ENCODE measurements at places on chromosomes 12 and 14. TPM values are rescaled to one million over a fixed set of nuclear protein-coding genes. Genes with fewer than 3 reads are reported as not detected.
A peak's percentile ranks its signal among the peaks of the same experiment; 100 is the strongest.

GRCh38 chr12:5807090-5807414, 138.0 kb downstream of the ANO2 start:
- DNase-seq = no peak

DNA sequence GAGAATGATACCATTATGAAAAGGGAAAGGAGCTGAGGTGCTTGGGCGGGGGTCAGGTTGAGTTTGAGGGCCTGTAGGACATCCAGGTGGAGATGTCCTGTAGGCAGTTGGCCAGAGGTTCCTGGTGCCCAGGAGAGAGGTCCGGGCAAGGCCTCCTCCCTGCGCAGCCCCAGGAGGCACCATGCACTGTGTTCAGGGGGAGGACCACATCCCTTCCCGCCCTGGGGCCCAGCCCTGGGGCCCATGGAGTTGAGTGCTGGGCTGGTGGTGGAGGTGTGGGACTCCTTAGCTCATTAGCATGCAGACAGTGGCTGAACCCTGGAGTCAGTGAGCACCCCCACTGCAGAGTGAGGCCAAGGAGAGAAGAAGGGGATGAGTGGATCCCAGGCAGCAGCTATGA, 5.7 kb upstream of the FAIM2 start:
- DNase-seq = no peak

GRCh38 chr12:14957551-14958168, 3.7 kb downstream of the ARHGDIB start:
- DNase-seq = no peak

DNA sequence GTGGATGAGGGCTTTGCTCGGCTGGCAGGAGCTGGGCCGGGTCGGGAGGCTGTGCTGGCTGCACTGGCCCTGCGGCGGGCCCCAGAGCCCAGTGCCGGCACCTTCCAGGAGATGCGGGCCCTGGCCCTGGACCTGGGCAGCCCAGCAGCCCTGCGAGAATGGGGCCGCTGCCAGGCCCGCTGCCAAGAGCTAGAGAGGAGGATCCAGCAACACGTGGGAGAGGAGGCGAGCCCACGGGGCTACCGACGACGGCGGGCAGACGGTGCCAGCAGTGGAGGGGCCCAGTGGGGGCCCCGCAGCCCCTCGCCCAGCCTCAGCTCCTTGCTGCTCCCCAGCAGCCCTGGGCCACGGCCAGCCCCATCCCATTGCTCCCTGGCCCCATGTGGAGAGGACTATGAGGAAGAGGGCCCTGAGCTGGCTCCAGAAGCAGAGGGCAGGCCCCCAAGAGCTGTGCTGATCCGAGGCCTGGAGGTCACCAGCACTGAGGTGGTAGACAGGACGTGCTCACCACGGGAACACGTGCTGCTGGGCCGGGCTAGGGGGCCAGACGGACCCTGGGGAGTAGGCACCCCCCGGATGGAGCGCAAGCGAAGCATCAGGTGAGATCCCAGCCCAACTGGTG, 11.5 kb downstream of the ARHGEF40 start:
- no peak for DNase-seq

GRCh38 chr12:29211696-29212095, 62.6 kb downstream of the FAR2 start:
- no peak for DNase-seq

DNA sequence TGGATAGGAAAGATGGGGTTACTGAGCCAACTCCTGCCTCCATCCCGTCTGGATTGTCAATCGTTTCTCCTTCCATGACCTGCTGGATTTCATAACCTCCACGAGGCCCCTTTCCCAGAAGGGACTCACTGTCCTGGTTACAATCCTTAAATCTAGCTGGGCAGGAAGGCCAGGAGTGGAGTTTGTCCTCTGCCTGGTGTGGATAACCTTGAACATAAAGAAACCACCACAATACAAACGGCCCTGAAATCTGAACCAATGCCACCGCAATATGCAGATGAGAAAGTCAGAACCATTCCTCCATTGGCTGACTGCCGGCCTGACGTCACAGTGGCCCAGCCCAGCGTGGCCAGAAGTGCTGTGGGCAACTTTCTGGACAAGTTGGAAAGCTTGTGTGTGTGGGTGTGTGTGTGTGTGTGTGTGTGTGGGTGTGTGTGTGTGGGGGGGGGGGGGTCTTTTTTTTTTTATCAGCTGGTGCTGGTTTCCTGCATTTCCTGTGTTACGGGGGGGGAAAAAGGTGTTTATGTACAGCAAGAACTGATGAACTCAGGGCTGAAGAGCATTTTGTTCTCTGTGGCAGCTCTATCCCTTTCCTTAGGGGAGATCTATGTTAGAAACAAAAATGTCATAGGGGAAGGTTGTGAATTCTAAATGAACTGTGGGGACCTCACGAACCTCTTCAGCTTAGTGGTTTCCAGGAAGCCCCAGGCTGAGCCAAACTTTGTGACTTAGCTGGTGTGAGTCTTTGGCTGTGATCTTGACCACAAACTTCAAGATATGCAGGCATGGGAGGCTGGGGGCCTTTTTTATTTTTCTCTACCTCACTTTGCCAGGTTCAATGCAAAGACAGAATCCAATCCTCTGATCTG, 81.6 kb upstream of the MED13L start:
- DNase-seq = peak; percentile 95

DNA sequence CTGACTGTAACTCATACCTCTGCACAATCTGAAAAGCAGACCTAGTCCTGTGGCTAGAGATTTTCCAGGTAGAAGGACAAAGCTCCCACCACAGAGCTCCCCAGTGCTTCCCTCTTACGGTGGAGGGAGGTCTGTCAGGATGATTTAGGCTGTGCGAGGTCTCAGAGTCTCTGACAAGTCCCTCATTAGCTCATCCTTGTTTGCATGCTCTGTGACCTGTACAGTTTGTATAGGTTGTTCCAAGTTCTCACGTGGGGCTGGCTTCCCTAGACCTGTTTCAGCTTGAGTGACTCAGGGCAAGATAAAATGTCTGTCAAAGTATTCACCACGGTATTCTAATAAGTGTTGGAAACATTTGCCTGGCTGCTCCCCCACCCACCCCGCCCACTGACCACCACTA, 34.8 kb downstream of the ASCL1 start:
- no peak for DNase-seq

DNA sequence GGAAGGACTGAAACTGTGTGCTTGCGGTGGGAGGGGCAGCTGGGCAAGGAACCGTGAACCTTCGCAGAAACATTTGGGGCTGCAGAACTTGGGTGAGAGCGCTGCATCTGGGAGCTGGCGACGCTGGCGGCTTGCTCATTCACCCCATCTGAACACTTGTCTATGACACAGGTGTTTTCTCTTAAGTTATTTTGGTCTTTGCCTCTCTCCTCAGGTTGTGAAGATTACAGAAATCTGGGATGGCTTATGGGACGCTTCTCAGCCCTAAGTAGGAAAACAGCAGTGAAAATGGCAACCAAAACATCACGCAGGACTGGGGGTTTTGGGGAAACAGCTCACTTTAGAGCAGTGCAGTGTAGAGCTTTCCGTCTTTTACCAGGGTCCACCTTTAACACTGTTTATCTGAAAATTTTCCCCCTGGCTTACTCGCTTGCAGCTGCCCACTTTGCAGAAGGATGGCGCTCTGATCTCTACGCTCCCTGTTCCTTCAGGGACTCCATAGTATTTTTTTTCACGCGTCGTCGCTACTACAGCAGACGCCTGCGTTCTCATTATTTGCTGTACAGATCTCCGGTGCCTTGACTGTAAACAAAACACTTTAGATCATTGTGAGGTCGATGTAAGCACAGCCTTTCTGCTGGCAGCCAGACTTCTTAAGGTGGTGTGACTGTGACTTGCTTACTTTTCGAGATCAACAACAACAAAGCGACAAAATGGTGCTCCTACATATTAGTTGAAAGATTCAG, 2.7 kb upstream of the CDKN1B start:
- peak; percentile 78 for DNase-seq

DNA sequence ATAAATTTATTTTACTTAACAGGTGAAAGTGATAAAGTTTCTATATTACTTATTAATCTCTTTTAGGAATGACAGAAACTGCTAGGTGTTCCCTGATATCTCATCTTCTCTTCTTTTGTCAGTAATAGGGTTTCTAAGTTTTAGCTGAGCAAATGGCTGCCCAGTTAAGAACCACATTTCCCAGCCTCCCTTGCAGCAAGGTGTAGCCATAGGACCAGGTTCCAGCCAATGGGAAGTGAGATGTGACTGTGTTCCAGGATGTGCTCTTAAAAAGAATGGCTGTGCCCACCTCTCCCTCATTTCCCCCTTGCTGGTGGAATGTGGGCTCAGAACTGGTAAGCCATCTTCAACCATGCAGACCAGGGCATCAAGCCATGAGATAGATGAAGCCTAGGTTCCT, 165.6 kb downstream of the HELB start:
- DNase-seq = no peak

WNT1 gene
- polyA plus RNA-seq = not detected

MDP1 gene
- polyA plus RNA-seq = 21.8 TPM

GPD1 gene
- polyA plus RNA-seq = 174 TPM

IAPP gene
- 0.10 TPM for polyA plus RNA-seq
